Stimulated activated CD4-positive, alpha-beta T cell treated with anti-CD3 and anti-CD28 coated beads, Interleukin-12 subunit alpha, Interleukin-12 subunit beta, amount 100 ng/mL, for 24 hours (primary cell): ENCODE measurements at places on chromosomes 6 and 20.

DNA sequence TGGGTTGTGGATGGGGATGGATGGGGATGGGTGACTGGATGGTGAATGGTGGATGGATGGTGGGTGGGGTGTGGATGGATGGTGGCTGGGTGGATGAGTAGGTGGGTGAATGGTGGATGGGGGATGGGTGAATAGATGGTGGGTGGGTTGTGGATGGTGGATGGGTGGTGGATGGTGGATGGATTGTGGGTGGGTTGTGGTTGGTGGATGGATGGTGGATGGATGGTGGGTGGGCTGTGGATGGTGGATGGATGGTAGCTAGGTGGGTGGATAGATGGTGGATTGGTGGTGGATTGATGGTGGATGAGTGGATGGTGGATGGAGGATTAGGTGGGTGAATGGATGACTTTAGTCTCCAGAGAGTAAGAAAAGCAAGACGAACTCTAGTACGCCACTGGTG lies 57.6 kb downstream of the YTHDF1 start:
- DNase-seq = no peak

DNA sequence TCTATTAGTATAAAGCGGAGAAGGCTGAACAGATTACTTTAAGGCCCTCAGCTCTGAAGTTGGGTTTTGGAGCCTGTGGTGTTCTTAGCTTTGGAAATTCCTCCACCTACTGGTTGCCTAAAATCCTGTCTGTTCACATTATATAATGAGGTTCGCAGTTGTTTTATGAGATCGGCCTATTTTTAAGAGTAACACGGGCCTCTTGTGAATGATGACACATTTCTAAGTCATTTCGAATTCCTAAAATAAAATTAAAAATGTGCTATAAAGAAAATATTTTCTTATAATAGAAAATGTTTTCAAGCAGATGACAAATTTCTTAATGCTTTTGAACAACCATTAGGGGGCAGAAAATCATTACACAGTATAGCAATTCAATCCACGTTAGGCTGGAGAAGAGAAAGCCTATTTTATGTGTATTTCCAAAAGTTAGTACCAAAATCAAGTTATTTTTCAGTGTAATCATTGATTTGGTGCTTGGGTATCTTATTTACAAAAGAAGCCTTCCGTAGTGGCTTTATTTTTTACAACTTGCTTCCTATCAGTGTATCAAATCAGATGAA lies 15.8 kb upstream of the FAM8A1 start:
- no peak for DNase-seq

DNA sequence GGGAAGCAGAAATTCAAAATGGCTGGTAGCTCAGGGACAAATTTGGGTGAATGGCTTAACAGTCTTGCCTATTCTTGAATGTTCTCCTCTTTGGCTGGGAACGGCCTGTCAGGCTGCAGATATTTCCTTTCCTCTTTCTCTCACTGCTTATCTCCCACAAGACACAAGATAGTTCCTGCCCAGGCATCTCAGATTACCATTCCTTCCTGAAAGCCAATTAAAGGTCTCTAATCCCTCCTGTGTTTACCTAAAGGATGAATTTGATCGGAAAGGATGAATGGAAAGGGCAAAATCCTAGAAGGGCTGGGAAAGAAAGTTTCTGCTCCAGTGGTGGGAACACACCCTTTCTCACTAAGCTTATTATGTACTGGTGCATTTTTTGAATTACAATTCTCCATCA lies 95.9 kb upstream of the JAG1 start:
- DNase-seq = no peak

GRCh38 chr20:7695635-7696034 lies 244.6 kb downstream of the HAO1 start:
- DNase-seq = no peak
